ENCODE measurements at places on chromosomes 4 and X.
A peak's percentile ranks its signal among the peaks of the same experiment; 100 is the strongest.

GRCh38 chr4:37803348-37803973, 23.0 kb upstream of the PGM2 start:
- DNase-seq, result peak; percentile 8

GRCh38 chr4:176048631-176049030, 17.0 kb upstream of the WDR17 start:
- DNase-seq, result no peak

- no peak for DNase-seq
Measured at GRCh38 chr4:98334461-98334860, 73.3 kb downstream of the RAP1GDS1 start.

DNA sequence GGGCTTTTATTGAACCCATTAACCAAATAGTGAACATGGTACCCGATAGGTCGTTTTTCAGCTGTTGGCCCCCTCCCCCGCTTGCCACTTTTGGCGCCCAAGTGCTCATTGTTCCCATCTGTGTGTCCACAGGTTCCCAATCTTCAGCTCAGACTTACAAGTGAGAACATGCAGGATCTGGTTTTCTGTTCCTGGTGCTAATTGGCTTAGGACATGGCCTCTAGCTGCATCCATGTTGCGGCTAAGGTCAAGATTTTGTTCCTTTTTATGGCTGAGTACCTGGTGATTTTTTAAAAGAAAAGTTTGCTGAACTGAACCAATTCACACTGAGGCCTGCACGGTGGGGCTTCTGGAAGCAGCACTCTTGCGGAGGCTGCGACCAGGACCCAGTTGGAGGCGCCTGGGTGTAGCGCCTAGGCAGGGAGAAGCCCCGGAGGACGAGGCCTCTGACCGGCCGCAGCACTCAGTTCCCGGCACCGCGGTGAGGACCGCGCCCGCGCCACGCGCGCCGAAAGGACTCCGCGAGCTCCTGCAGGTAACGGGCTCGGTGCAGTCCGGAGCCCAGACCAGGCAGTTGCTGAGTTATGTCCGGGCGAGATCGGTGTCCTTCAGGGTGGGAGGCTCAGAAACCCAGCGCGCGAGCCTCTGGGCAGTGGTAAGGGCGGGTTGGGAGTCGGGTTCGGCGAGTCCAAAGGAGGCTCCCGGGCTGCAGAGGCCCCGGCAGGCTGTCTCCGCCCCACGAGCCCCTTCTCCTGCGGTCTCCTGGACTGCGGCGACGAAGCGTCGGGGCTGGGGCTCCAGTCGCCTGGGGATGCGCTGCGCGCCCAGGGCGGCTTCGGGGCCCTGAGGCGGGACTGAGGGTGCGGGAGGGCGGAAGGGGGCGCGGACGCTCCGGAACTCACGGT, 15.8 kb upstream of the SLC25A4 start:
- DNase-seq, result no peak

- no peak for DNase-seq
Measured at GRCh38 chr4:173990126-173990868, 293.2 kb downstream of the FBXO8 start.

DNA sequence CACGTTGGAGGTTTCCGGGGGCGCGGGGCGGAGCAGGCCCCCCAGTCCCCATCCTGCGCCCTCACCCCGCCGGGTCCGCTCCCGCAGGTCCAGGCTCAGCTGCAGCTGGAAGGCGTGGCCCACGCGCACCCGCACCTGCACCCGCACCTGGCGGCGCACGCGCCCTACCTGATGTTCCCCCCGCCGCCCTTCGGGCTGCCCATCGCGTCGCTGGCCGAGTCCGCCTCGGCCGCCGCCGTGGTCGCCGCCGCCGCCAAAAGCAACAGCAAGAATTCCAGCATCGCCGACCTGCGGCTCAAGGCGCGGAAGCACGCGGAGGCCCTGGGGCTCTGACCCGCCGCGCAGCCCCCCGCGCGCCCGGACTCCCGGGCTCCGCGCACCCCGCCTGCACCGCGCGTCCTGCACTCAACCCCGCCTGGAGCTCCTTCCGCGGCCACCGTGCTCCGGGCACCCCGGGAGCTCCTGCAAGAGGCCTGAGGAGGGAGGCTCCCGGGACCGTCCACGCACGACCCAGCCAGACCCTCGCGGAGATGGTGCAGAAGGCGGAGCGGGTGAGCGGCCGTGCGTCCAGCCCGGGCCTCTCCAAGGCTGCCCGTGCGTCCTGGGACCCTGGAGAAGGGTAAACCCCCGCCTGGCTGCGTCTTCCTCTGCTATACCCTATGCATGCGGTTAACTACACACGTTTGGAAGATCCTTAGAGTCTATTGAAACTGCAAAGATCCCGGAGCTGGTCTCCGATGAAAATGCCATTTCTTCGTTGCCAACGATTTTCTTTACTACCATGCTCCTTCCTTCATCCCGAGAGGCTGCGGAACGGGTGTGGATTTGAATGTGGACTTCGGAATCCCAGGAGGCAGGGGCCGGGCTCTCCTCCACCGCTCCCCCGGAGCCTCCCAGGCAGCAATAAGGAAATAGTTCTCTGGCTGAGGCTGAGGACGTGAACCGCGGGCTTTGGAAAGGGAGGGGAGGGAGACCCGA, 14.0 kb downstream of the SHOX start:
- no peak for DNase-seq

DNA sequence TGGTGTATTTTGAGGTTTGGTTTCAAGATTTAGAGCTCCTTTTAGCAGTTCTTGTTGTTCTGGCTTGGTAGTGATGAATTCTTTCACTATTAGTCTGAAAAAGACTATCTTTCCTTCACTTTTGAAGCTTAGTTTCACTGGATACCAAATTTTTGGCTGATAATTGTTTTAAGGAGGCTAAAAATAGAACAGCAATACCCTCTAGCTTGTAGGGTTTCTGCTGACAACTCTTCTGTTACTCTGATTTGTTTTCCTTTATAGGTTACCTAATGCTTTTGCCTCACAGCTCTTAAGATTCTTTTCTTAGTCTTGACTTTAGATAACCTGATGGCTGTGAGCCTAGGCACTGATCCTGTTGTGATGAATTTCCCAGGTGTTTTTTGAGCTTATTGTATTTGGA, 33.6 kb upstream of the HEPH start:
- DNase-seq, result no peak

GRCh38 chr4:45438047-45438446, 685.8 kb downstream of the GABRG1 start:
- no peak for DNase-seq

GRCh38 chrX:49249616-49250015, 14.3 kb downstream of the CCDC22 start:
- DNase-seq, result no peak

DNA sequence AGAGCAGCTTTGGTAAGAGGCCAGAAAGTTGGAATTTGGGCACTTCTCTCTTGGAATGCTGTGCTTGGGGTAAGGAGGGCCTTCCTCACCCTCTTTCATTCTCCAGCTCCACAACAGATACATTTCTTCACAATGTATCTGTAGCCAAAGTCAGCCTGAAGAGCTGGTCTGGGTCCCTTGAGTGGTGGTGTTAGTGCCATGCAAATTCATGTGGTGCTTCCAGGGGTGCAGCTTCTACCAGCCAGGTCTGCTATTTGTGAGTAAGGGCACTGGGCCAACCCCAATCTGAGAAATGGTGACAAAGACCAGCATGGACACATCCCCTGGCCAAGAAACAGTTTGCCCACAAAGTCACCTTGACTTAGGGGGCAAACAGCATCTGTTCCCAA, 17.8 kb downstream of the AMER1 start:
- DNase-seq, result no peak

- DNase-seq, result no peak
Measured at GRCh38 chr4:72109959-72110497, 78.2 kb downstream of the NPFFR2 start.

DNA sequence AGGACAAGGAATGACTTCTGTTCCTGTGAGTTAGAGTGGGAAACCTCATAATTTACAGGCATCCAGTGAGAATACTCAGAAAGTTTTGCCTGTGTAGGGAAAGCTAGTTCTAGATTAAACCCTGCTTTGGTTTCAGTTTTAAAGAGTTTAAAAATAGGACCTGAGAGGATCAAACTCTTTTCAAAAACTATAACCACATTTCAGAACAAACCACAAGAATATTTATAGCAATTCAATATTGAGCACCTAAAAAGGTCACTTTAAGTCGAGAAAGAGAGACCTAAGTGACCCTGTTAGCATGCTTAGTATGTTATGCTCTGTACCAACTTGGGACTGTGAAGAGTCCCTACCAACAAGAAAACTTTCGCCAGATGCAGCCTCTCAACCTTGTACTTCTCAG, 17.4 kb upstream of the PWWP3B start:
- no peak for DNase-seq

DNA sequence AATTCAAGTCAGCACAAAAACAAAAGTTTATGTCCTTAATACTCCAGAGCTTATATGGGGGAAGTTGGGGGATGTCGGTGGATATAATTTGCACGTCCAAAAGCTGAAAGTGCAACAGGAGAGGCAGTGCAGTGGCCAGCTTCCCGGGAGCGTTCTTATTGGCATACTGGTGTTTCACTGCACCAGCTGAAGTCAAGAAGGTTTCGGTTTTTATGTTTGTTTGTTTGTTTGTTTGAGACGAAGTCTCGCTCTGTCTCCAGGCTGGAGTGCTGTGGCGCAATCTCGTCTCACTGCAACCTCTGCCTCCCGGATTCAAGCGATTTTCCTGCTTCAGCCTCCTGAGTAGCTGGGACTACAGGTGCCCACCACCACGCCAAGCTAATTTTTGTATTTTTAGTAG, 28.6 kb upstream of the TLR3 start:
- DNase-seq, result no peak

DNA sequence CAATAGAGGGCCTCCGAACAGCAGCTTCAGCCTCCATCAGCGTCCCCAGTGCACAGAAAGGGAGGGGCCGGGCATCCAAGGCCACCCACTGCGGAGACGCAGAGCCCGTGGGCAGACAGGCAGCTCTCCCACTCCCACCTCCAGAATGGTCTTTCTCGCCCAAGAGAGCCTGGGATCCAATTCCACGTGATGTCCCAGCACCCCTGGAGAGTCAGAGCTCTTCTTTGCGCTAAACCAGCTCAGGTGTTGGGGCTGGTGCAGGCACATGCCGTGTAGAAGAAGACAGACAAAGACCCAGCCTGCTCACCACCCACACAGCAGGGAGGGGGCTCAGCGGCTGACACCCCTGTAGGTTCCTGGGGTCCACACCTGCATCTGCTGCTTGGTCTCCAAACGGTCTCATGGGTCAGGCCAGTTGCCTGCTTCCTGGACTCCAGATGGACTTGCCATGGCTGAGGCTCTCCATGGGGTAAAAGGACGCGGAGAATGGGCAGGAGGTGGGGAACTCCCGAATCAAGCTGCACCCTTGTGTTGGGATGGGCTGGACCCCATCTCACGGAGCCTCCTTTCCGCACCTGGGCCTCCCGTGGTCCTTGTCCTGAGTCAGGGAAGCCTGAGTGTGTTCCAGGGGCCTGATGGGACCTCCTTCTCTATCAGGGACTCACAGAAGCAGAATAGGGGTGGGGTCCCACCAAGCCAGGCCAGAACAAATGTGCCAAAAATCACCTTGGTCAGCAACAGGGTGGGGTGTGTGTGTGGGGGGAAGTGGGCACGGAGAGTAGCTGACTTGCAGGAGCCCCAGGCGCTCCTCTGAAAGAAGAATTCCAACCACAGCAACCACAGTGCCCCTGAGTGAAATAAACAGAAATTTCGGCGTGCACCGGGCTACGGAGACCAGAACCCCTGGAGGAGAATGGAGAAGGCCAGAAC, 11.6 kb upstream of the ASMTL start:
- DNase-seq, result peak; percentile 36

DNA sequence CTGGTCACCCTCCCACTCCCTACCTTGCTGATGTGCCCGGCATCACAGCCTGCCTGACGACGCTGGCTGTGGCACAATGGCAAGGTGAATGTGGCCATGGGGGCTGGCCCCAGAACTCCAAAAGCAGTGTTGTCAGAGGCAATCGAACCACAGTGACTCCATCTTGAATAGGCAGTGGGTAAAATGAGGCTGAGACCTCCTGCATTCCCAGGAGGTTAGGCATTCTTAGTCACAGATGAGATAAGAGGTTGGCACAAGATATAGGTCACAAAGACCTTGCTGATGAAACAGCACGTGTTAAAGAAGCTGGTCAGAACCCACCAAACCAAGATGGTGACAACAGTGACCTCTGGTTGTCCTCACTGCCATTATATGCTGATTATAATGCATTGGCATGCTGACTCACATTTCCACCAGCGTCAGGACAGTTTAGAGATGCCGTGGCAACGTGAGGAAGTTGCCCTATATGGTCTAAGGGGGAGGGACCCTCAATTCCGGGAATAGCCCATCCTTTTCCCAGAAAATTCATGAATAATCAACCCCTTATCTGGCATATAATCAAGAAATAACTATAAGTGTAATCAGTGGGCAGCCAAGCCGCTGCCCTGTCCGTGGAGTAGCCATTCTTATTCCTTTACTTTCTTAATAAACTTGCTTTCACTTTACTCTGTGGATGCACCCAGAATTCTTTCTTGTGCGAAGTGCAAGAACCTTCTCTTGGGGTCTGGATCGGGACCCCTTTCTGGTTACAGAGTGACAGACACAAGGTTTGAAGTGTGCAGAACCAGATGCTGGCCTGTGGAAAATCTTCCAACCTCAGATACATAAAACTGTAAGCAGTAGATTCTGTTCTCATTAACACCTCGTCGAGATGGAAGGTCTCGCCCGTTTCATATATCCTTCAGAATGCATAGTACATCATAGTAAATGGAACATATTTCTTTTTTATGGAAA, 26.8 kb upstream of the CLDN24 start:
- DNase-seq, result peak; percentile 43

DNA sequence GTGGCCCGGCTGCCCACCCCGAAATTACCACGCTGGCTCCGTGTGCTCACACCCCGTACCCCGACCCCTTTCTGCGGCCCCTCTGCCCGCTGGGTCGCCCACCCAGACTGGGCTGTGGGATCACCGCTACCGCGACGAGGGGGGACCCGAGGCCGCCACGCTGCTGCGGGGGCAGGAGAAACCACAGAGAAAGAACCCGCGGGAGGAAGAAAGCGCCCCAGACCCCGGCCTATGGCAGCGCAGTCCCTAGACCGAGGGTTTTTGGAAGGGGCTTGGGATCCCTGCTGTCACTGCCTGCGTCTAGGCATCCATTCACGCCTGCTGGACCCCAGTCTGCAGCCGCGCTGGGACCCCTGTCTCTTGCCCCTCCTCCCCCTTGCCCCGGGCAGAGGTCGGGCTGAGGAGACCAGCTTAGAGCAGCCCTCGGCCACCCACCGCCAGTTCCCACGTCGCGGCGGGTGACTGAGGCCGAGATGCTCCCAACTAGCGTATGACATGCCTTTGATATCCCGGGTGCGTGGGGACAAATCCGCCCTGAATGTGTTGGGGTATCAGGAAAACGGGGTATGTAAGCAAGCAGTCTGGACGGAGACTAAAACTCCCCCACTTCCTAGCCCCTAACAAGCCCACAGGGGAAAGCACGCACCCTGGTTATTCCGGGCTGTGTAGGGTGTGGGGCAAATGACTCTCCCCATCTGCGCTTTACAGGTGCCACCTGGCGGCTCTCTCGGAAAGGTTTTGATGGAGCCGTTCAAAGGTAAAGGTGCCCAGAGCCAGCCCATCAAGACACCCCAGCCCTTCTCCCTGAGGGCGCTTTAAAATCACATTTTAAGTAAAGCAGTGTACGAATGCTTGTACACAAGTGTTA, 862 bp upstream of the INPP4B start:
- DNase-seq, result peak; percentile 80

GRCh38 chr4:6439120-6439762, 33.2 kb downstream of the PPP2R2C start:
- no peak for DNase-seq

Data from stimulated activated CD4-positive, alpha-beta T cell treated with anti-CD3 and anti-CD28 coated beads, Interleukin-4, amount 100 ng/mL, for 24 hours (primary cell).